ENCODE measurements at places on chromosomes 12 and 14.

GRCh38 chr14:66288511-66288910, 197.7 kb upstream of the CCDC196 start:
- DNase-seq: no peak

DNA sequence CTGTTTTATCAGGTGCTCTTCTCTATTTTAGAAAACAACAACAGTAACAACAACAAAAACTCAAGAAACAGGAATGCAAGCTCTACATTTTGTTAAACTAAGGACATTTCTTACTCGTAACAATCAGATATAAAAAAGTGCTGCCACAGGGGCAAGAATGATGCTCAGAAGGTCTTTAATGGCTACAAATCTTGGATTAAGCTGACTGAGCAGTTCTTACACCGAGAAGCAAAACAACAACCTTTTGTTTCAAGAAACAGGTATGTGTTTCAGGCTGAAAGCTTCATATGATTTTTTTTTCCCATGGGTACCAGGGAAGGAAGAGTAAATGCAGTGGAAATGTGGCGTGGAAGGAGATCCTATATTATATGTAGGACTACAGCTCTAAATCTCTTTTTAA, 786.8 kb upstream of the FBXO33 start:
- DNase-seq: no peak

- DNase-seq: no peak
These were observed at the start of gene MYL2 for GRCh38 chr12:110920324-110920910. Gene MYL2, minus strand, starts transcription at chr12:110920579. Its CDS starts 50 bp downstream, at chr12:110920529.

DNA sequence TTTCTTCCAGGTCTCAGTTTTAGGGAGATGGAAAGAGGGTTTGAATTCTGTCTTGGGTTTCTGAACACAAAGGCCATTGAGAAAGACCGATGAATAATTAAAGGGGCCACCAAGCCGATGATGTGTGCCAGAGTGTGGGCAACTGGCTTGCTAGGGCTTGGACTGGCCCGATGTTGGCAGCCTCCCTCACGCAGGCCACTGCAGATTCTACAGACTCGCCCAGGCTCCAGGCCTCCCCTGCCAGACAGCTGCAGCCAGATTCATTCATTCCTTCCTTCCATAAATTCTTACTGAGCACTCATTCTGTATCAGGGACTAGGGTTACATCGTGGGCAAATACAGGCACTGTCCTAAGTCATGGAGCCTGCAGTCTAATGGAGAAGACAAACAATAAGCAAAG, 34.9 kb downstream of the ACTN1 start:
- no peak for DNase-seq

DNA sequence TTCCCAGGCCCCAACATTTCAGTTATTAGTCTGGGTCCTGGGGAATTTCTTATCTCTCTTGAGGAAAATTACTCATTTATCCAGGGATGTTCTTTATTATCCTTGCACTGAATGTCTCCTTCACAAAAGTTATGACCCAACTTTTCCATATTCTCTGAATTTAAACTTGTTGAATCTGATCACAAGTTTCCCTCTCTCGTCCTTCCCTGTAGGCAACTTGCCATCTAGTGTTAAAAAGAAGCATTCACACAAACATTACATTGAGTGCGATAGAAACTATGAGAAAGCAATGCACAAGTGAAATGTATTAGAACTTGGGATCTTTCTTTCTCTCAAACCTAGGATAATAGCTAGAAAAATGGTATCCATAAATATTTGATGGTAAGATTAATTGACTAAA, 608.4 kb downstream of the FSCB start:
- DNase-seq: no peak

GRCh38 chr12:77760271-77761025, 70.2 kb upstream of the NAV3 start:
- DNase-seq: no peak

- DNase-seq: no peak
These were observed 14.0 kb downstream of the TAMALIN start for GRCh38 chr12:52020539-52021336.

DNA sequence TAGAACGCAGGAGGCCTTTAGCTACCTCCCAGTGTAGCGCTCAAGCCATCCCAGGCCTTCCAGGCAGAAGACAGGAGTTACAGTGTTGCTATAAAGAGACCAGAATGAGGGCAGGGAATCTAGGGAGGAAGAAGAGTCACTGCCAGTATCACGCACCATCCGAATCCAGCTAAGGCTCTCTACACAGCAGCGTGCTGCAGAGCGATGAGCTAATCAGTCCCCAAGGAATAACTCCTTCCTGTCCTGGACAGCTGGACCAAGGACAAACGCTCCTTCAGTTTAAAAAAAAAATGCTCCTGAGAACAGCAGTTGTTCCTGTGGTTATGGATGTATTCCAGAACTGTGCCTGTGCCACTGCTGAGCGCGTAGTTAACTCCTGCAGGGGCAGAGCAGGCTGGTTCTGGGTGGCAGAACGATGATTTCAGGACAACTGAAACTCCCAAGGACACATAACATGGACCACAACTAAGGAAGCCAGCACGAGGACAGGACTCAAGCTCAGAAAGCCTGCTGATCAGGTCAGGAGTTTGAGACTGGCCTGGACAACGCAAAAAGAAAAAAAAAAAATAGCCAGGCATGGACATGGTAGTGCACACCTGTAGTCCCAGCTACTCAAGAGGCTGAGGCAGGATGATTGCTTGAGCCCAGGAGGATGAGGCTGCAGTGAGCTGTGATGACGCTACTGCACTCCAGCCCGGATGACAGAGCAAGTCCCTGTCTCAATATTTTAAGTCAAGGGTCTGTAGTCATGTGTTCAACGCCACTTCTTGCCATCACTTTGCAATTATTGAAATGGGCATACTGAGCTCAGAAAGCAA, 2.6 kb downstream of the IFFO1 start:
- no peak for DNase-seq

GRCh38 chr12:58710901-58711300, 209.4 kb downstream of the LRIG3 start:
- DNase-seq: no peak

- no peak for DNase-seq
These were observed 287 bp upstream of the SLC2A13 start for GRCh38 chr12:40106202-40106533.

DNA sequence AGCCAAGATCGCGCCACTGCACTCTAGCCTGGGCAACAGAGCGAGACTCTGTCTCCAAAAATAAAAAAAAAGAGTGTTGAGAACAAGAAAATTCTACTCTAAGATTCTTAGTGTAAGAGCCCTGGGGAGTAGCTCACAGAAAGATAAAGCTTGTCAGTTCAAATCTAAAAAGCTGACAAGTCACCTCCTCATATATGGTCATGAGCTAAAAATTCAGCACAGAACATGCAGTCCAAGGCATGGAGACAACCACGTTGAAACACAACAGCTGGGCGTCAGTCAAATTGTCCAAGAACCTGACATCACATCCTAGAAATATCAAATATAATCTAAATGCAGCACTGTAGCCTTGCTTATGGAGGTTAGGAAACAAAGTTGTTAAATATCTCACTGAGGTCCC, 47.8 kb downstream of the CLIP1 start:
- no peak for DNase-seq

DNA sequence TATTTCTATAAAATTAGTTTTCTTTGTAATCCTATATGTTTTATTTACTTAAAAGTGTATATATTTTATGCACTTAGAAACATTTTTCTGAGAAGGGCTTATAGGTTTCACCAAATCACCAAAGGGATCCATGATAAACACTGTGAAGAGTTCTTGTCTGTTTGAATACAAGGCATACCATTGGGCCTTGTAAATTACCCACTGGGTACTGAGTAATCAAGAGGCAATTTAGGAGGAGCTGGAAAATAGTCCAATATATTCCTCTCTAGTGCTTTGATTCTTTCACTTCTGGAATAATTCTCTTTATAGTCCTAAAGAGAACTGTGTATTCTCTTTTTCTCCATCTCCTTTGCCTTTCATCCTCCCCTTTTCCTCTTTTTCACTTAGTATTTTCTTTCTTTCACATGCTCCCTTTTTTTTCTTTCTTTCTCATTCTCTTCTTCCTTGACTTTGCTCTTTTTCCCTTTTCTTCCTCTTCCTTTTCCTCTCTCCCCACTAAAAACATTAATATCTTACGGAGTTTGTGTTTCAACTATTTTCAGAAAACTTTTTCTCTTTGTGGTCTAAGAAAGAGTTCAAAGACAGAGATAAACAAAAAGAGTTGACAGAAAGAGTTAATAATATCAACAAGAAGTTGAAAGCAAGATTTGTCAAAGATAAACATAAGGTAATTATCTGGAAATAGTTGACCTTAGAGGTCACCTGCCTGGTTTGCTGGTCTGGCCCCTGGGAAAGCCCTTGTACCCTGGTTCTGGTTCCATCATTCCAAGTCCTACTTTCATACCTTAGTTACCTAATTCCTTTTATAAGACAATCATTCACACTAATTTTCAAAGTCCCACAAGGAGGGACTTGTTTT, 435.3 kb downstream of the RAD51B start:
- DNase-seq: no peak

- DNase-seq: no peak
These were observed 350.8 kb downstream of the LRFN5 start for GRCh38 chr14:41957459-41957858.

DNA sequence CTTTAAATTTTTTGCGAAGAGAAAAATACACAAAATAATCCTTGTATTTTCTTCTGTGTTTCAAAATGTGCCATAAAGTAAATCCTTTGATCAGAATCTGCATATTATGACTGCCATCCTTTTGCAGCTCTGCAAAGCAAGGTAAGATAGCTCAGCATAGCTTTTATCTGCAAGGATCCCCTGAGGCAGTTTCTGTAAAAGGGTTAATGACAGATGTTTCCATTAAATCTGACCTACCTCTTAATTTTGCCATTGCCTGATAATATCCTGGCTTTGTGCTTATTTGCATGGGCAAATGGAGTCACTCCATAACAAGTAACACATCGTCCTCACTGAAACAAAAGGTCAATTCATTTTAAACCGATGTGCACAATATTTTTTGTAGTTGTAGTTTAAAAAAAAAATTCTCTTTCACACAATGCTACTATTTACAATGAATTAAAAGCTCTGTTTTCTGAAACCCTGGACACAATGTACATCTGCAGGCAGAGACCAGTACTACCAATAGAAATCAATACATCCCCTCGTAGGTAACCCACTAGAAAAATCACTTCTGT, 108.5 kb upstream of the SOX5 start:
- DNase-seq: no peak

DNA sequence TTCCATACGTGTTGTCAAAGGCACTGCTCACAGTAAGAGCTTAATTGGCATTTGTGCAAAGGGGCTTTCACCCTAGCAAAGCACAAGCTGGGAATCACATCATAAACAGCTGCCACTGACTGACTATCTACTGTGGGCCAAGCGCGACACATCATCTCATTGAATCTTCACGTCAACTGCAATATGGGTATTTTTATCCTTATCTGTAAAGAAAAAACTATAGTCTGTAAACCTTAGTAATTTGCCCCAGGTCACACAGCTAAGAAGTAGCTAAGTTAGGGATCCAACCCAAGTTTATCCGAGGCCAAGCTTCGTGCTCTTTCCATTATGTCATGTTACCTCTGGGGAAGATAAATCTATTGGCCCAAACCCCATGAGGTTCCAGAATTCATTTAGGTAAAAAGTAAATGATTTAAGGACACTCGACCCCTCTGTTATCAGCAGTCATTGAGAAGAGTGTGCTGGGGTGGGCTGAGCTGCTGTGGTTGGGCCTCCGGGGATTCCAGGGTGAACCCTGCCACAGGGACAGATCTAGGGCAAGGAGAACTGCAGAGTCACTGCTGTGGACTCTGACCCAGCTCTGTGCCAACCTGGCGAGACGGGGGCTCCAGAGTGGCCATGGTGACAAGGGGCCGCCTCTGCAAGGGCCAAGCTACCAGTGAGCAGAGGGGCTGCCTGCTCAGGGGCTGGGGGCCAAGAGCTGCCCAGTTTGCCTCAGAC, 27.6 kb downstream of the NCKAP5L start:
- DNase-seq: no peak

GRCh38 chr14:59913187-59913586, 6.8 kb upstream of the LRRC9 start:
- no peak for DNase-seq

DNA sequence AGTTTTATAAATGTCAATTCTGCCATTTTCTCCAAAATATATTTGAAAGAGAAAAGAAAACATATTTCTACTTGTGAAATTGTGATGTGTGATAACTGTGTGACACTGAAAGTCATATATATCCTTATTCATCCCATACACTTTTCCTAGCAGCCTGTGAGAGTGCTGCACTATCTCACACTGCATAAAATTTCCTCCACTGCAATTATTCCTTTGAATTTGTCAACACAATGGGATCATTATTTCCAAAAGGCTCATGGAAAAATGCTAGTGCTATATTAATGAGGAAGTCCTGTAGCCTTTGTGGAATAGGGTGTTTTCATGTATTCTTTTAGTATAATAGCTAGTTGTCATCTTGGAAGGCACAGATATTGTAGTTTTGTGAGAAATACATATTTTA, 504.1 kb downstream of the RPL10L start:
- DNase-seq: no peak

GRCh38 chr12:105580821-105581352, 250.4 kb downstream of the C12orf75 start:
- no peak for DNase-seq

- no peak for DNase-seq
These were observed 19.1 kb downstream of the WDR20 start for GRCh38 chr14:102158797-102159196.

DNA sequence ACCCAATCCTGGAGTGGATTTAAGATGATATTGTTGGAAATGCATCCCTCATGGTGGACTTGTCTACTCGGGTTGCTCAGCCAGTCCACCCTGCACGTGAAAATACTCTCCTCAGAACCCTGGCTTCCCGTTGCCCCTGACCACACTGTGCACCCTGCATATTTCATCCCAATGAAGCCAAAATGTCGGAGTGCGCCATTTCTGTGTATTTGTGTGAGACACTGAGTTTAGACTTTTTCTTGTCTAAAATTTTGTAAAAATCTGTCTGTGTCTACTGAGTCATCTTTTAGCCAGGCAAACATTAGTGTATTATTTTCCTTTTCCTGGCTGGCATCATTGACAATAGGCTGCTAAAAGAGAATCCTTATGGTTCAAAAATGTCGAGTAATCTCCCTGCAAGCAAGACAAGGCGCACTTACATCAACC, 485 bp upstream of the PNMA1 start:
- DNase-seq: no peak

DNA sequence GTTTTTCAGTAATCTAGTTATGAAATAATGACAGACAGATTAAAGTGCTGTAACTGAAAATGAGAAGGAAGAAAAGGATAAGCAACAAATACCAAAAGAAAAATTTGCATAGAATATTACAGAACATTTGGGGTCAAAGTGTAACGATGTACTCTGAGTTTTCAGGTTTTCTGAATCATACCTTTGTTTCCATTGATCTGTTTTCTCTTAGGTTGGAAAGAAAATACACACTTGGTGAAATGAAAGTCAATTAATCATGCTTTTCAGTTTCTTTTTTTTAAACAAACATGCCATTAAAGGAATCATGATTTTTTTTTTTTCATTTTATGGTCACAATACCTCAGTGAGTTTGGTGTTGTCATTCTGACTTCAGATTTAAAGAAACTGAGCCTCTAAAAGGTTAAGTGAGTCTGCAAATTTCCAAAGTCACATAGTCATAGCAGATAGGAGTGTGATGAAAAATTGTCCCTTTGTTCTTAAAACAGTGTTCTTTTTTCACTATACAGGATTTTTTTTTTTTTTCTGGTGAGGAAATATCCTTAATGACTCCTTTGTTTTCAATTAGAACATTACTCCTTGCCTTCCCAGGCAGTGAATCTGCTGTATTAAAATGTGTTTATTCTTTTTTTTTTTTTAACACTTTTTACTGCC, 35.9 kb upstream of the PZP start:
- no peak for DNase-seq

Data from cerebellum (tissue), 4 donors.